Breast epithelium (tissue), 4 donors: ENCODE measurements at places on chromosomes 16 and 17. TPM values are rescaled to one million over a fixed set of nuclear protein-coding genes. Genes with fewer than 3 reads are reported as not detected.

DNA sequence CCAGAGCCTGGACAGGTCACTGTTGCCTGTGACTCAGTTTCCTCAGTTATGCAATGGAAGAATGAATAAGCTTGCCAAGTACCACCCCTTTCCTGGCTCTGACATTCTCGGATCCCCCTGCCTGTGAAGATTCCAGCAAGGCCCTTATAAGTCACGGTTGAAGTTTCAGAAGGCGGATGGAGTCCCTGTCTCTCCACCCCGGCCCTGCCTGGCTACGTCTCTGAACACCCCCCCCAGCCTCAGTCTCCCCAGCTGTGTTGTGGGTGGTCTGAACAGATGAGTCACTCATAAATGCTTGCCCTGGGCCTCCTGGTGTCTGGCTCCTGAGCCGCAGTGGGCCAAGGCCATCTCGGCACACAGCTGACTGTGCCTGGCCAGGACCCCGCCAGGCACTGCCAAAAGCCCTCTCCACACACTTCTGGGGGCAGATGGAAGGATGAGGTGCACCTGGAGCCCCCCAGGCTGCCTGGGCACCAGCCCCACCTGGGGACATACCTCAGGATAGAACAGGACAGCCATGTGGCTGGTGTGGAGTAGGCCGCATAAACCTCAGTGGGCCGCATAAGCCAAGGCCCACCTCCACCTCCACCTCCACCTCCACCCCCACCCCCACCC, 15.4 kb downstream of the VASN start:
- H3K4me1 ChIP-seq: peaks cover 4% of the 10 kb centered on the region
- peaks cover 2% of the 10 kb centered on the region for H3K36me3 ChIP-seq
- DNase-seq: no peak
- H3K27ac ChIP-seq: peak overlapping the region; percentile 85
- H3K27me3 ChIP-seq: no peaks in the 10 kb centered on the region
- H3K4me3 ChIP-seq: no peak overlapping the region

DNA sequence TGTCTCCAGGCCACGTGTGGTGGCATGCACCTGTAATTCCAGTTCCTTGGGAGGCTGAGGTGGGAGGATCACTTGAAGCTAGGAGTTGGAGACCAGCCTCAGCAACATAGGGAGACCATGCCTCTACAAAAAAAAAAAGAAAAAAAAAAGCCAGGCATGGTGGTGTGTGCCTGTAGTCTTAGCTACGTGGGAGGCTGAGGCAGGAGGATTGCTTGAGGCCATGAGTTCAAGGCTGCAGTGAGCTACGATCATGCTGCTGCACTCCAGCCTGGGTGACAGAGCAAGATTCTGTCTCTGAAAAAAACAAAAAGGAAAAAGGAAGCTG, 103.9 kb downstream of the CMIP start:
- H3K4me3 ChIP-seq: no peak overlapping the region
- H3K27me3 ChIP-seq: no peaks in the 10 kb centered on the region
- H3K27ac ChIP-seq: no peak overlapping the region
- no peaks in the 10 kb centered on the region for H3K36me3 ChIP-seq
- peaks cover 5% of the 10 kb centered on the region for H3K4me1 ChIP-seq
- DNase-seq: no peak

GRCh38 chr17:2433696-2434095, 32.8 kb upstream of the MNT start:
- peak overlapping the region; percentile 57 for H3K27ac ChIP-seq
- no peaks in the 10 kb centered on the region for H3K36me3 ChIP-seq
- DNase-seq: no peak
- H3K4me3 ChIP-seq: no peak overlapping the region

- DNase-seq: no peak
- peak overlapping the region; percentile 94 for H3K27ac ChIP-seq
- H3K27me3 ChIP-seq: no peaks in the 10 kb centered on the region
- H3K4me3 ChIP-seq: peak overlapping the region; percentile 78
- no peaks in the 10 kb centered on the region for H3K36me3 ChIP-seq
These were observed 299 bp downstream of the NUP85 start for GRCh38 chr17:75205793-75206163.

- no peaks in the 10 kb centered on the region for H3K36me3 ChIP-seq
- no peaks in the 10 kb centered on the region for H3K27me3 ChIP-seq
- H3K4me3 ChIP-seq: no peak overlapping the region
- H3K4me1 ChIP-seq: no peaks in the 10 kb centered on the region
- no peak for DNase-seq
- no peak overlapping the region for H3K27ac ChIP-seq
These were observed 13.9 kb downstream of the RECQL5 start for GRCh38 chr17:75652934-75653549.

DNA sequence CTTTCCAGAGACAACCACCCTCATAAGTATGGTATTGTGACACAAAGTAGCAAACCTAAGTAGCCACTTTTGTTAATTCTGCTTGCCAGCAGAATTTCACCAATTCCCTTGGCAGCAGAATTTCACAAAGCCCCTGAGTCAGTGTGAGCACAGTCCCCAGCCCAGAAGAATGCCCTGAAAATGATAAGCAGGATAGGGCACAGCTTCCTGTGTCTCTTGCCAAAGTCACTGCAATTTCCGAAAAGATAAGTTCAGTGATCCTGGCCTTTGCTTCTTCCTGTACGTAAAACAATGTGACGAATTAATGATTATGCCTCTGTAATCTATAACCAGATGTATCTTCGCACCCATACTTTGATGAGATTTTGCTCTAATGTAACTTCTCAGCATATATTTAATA, 16.0 kb upstream of the WIPF2 start:
- H3K36me3 ChIP-seq: no peaks in the 10 kb centered on the region
- no peaks in the 10 kb centered on the region for H3K4me1 ChIP-seq
- no peak overlapping the region for H3K27ac ChIP-seq
- no peak overlapping the region for H3K4me3 ChIP-seq
- no peaks in the 10 kb centered on the region for H3K27me3 ChIP-seq

- DNase-seq: peak; percentile 2
- H3K4me3 ChIP-seq: no peak overlapping the region
- H3K27ac ChIP-seq: peak overlapping the region; percentile 65
- H3K27me3 ChIP-seq: no peaks in the 10 kb centered on the region
- H3K4me1 ChIP-seq: no peaks in the 10 kb centered on the region
These were observed 11.1 kb downstream of the COG1 start for GRCh38 chr17:73203788-73204479.

DNA sequence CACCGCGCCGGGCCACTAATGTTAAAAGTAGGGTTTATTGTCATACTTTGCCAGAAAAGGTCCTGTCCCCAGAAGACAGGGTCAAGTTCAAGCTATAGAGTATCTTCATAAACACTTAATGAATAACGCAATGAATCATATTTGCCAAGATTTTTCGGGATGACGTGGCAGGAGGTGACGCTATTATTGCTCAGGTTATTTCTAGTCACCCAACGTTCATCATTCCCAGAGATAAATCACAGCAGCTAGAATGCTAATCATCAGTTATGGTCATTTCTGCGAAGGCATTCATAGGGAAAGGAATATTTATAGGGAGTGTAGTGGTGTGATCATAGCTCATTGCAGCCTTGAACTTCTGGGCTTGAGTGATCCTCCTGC, 2.0 kb downstream of the TMC5 start:
- no peak overlapping the region for H3K4me3 ChIP-seq
- H3K27ac ChIP-seq: no peak overlapping the region
- no peaks in the 10 kb centered on the region for H3K27me3 ChIP-seq
- H3K4me1 ChIP-seq: no peaks in the 10 kb centered on the region
- DNase-seq: no peak
- H3K36me3 ChIP-seq: no peaks in the 10 kb centered on the region

- no peaks in the 10 kb centered on the region for H3K27me3 ChIP-seq
- no peaks in the 10 kb centered on the region for H3K4me1 ChIP-seq
- H3K36me3 ChIP-seq: no peaks in the 10 kb centered on the region
- no peak for DNase-seq
These were observed 2.3 kb downstream of the NUP85 start for GRCh38 chr17:75207760-75208159.

GRCh38 chr17:16569358-16569712, 331 bp upstream of the ZNF287 start:
- H3K27ac ChIP-seq: no peak overlapping the region
- H3K36me3 ChIP-seq: no peaks in the 10 kb centered on the region
- H3K4me1 ChIP-seq: no peaks in the 10 kb centered on the region
- no peaks in the 10 kb centered on the region for H3K27me3 ChIP-seq
- no peak for DNase-seq

GRCh38 chr17:10178506-10178991, 19.9 kb downstream of the GAS7 start:
- H3K36me3 ChIP-seq: no peaks in the 10 kb centered on the region
- no peaks in the 10 kb centered on the region for H3K27me3 ChIP-seq
- H3K4me3 ChIP-seq: no peak overlapping the region
- no peak overlapping the region for H3K27ac ChIP-seq
- no peaks in the 10 kb centered on the region for H3K4me1 ChIP-seq

DNA sequence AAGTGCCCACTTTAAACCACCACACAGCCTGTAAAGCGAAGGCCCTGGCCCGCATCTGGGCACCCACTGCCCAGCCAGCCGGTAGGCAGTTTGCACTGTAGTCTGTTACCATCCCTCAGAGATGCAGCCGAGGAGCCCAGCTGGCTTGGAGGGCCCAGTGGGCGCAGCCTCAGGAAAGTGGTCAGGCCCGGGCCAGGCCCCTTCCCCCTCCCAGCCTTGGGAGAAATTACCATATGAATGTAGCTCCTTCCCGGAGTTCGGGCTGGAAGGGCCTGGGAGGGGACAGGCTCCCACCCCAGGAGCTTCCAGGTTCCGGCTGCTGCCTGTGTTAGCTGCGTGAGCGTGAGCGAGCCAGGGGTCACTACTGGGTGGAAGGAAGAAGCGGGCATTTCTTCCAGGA, 325.4 kb downstream of the SEC14L1 start:
- no peak overlapping the region for H3K4me3 ChIP-seq
- H3K27me3 ChIP-seq: no peaks in the 10 kb centered on the region
- H3K27ac ChIP-seq: peak overlapping the region; percentile 85
- no peaks in the 10 kb centered on the region for H3K36me3 ChIP-seq
- peaks cover 14% of the 10 kb centered on the region for H3K4me1 ChIP-seq

- H3K4me3 ChIP-seq: no peak overlapping the region
- no peak for DNase-seq
- H3K36me3 ChIP-seq: no peaks in the 10 kb centered on the region
- no peaks in the 10 kb centered on the region for H3K4me1 ChIP-seq
- no peaks in the 10 kb centered on the region for H3K27me3 ChIP-seq
These were observed 217.8 kb downstream of the GRIN2A start for GRCh38 chr16:9964426-9964825.

GRCh38 chr16:75113541-75114121, 2.9 kb downstream of the LDHD start:
- H3K27ac ChIP-seq: no peak overlapping the region
- H3K4me3 ChIP-seq: no peak overlapping the region
- H3K4me1 ChIP-seq: peaks cover 24% of the 10 kb centered on the region
- DNase-seq: no peak
- no peaks in the 10 kb centered on the region for H3K27me3 ChIP-seq

DNA sequence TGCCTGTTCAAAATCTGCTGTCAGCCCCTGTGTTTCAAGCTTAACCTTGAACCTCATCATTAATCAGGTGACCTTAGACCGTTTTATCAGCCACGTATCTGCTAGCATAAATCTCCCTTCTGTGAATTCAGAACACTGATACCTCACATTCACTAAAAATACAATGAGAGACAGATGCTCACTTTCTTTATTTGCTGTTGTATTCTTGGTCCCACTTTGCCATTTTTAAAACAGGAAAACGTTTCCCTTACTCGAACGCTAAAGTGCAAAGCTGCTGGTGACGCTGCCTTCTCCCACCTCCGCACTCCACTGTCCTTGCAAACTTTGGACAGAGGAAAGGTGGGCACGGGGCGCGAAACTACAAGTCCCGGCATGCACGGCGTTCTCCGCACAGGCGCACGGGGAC, 220 bp upstream of the ARHGAP44 start:
- H3K36me3 ChIP-seq: no peaks in the 10 kb centered on the region
- peaks cover 4% of the 10 kb centered on the region for H3K27me3 ChIP-seq
- DNase-seq: no peak
- H3K4me1 ChIP-seq: no peaks in the 10 kb centered on the region

- H3K27ac ChIP-seq: no peak overlapping the region
- H3K27me3 ChIP-seq: no peaks in the 10 kb centered on the region
- H3K36me3 ChIP-seq: no peaks in the 10 kb centered on the region
- DNase-seq: no peak
- H3K4me1 ChIP-seq: no peaks in the 10 kb centered on the region
- no peak overlapping the region for H3K4me3 ChIP-seq
These were observed 67.4 kb downstream of the SNX11 start for GRCh38 chr17:48174833-48175523.

DNA sequence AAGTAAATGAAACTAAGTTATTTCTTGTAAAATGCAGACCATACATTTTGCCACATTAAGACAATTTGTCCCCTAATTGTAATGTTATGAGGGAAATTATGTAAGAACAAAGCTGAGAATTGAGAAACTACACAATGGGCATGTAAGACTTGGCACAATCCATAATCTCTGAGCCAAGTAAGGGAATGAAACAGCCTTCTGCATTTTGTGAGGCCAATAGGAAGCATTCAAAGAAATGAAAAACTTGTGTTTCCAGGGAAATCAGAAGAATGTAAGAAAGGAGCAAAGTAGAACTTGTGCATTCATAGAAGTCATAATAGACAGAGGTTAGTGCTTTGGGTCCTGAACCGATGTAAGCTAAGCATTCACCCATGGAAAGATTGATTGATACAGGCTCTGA, 1.8 kb downstream of the KRTAP9-4 start:
- no peaks in the 10 kb centered on the region for H3K4me1 ChIP-seq
- H3K36me3 ChIP-seq: no peaks in the 10 kb centered on the region
- DNase-seq: no peak
- H3K27ac ChIP-seq: no peak overlapping the region

GFAP gene
- 4.2 TPM for total RNA-seq

STX1B gene
- total RNA-seq: 2.6 TPM

TBC1D3C gene
- total RNA-seq: not detected

PPP1R27 gene
- not detected for total RNA-seq

CYB5B gene
- 48.0 TPM for total RNA-seq

EPX gene
- not detected for total RNA-seq

ST6GALNAC1 gene
- total RNA-seq: 1.6 TPM

SLC35G6 gene
- total RNA-seq: not detected

KRT9 gene
- not detected for total RNA-seq

PIMREG gene
- not detected for total RNA-seq
